ENCODE measurements at places on chromosomes 6 and 20.

DNA sequence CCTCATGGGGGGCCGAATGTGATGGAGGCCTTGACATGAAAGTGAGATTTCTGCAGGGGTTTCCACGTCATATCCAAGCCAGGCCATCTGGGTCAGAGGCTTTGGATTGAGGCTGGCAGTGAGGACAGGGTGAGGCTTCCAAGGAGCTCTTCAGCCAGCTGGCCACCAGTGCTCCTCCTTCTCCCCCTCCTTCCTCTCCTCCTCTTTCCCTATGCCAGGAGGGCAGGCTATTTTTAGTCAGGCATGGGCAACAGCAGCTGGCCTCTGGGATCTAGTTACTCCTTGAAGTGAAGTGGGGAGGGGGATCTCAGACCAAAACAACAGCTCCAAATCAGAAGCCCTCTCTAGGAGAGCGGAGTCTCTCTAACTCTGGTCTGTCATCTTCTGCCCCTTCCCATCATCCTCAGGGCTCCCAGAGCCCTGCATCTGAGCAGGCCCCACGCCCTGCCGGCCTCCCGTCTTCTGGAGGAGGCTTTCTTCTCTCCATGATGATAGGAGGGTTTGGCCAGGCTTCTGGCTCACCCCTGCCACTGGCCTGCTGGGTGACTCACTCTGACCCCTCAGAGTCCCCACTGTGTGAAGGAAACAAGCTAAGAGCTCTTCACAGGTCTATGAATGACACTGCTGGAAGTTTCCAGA is 612 bp downstream of the TNNC2 start:
- no peak for DNase-seq

- DNase-seq, result peak; percentile 66
Observed at GRCh38 chr6:136323431-136324112, 33.9 kb upstream of the BCLAF1 start.

DNA sequence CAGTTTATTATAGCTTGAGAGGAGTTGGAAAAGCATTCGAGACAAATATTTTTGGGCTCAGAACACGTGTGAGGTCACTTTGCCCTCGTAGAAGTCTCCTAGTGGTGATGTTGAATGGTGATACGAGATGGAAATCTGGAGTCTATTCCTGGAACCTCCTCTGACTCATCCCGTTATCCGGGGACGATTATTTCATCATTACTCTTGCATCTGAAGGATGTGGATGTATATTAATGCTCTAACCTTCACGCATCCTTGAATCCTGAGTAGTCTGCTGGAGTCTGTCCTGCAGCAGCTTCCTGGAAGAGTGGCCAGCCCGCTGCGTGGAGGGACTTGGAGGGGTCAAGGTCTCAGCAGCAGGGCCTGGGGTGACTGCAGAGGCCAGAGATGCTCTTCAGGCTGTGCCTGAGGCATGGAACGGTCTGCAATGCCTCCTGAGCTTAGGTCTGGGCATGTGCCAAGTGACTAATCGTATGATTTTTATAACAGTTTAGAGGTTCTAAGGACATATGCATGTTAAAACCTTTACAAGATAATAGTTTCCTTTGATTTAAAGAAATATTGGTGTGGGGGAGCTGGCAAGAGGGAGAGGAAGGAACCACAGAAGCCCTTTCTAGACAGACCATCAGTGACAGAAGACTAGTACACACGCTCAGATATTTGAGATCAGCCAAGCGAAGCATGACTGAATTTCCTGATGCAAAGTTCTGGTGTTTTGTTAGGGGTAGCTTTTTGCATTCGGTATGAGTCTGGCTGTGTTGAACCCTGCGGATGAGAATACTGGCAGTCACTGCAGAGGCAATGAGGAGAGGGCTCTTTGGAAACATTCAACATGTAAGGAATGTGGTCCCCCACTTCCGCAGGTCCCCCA is 400.2 kb downstream of the QKI start:
- no peak for DNase-seq

GRCh38 chr6:26270903-26271667 is 93.9 kb upstream of the BTN3A2 start:
- peak; percentile 96 for DNase-seq

GRCh38 chr6:43951063-43951755 is 176.0 kb downstream of the MRPL14 start:
- DNase-seq, result peak; percentile 11

DNA sequence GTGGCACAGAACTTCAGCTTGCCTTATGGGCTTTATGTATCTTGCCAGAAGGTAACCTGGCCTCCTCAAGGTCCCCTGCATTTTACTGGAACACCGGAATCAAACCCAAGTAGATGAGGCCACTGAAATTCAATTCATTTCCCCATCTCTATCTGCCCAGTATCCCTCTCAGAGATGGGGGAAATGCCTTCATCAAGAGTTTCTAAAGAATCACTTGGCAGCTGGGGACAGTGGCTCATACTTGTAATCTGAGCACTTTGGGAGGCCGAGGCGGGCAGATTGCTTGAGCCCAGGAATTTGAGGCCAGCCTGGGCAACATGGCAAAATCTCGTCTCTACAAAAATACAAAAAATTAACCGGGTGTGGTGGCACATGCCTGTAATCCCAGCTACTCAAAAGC is 12.9 kb downstream of the MDGA1 start:
- no peak for DNase-seq

GRCh38 chr20:54129350-54129749 is 44.4 kb downstream of the CYP24A1 start:
- no peak for DNase-seq

DNA sequence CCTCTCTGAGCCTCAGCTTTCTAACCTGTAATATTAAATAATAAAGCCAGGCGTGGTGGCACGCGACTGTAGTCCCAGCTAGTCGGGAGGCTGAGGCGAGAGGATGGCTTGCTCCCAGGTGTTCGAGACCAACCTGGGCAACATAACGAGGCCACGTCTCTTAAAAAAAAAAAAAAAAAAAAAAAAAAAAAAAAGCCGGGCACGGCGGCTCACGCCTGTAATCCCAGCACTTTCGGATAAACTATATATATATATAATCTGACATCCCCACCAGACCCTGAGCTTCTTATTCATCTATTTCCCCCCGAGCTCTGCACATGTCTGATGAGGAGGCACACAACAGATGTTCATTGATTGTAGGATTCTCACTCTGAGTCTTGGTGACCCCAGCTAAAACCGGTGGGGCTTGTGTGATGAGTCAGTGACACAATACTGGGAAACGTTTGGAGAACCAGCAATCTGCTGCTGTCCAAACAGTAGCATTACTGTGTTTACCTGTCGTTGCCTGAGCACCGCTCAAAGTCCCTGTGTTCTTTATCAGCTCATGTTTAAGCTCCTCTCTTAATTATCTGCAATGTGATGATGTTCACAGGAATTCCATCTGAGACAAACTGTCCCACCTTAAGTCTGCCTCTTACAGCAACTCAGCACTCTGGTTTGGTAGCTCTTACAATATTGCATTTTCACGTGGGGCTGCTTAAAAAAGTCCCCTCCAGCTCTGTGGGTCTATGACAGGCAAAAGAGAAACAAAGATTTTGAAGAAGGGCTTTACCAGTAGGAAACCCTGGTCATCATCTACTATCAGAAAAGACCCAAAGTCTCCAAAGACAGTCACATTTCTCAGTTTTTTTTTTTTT is 1.0 kb upstream of the SPATA2 start:
- DNase-seq, result peak; percentile 40

DNA sequence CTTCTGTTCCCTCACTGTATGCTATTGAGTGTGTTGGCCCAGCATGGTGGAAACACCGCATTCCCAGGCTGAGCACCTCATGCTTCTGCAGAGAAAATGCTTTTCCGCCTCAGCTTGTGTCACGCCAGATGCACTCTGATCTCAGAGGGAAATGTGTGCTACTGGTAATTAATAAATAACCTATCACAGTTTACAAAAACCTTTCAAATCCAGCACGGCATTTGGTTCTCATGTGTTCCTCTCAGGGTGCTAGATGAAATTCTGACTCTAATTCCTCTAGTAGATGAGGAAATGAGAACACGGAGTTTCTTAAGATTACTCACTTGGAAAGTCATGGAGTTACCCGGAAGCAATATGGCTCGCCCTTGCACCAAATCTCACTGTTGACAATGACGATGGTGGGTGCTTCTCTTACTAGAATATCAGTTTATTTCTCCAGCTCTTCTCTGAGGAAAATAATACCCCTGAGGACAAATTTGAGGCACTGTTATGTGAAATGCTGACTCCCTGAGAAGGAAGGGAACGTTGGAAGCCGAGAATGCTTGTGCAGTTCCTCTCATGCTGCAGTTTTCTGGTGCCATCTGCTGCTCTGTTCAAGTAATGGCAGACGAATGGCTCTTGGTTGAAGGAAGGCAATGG is 116.6 kb downstream of the RNF144B start:
- DNase-seq, result peak; percentile 88

GRCh38 chr20:58550275-58551059 is 35.3 kb upstream of the APCDD1L start:
- DNase-seq, result peak; percentile 28

DNA sequence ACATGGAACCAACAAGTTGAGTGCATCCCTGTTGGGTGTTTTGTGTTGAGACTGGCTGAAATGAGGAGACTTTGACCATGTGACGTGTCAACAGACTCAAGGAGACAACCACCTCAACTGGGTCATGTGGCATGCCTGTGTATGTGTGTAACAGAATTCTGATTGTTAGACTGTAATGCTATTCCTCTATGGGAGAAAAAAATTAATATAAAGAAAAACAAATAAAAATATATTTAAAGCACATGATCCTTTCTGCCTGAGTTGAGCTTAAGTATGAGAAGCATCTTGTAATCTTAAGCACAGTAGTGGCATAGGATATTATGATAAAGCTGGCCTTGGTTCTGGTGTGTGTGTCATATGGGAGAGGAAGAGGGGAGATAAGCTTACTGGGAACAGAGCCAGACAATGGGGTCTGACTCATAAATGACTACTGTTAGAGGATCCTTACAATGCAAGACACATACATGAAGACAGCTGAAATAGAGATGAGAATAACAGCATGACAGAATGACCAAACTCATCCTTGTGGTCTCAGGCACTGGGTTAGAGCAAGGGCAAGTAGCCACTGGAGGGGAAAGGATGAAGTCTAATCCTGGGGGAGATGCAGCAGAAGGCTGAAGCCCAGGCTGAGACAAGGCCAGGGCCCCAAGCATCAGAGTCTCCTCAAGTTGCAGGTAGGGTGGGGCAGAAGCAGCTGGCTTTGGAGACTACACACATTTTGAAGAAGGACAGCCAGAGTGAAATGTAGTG is 9.2 kb downstream of the TP53INP2 start:
- no peak for DNase-seq

GRCh38 chr6:155493694-155494143 is 38.1 kb upstream of the NOX3 start:
- DNase-seq, result no peak

DNA sequence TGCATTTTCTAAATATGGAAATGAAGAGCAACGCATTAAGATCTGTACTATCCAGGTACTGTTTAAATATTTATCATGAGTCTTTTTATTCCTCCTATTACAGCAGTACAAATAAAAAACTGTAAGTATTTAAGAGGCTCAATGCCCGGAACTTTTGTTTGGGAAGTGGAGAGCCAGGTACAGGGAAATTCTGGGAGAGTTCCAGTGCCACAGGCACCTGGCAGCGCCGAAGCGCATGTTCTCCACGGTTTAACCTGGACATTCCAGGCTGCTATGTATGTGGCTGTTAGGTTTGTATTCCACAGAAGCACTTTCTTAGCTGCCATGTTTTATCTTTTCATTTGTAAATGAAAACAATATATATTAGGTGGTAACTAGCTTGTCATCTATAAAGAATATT is 81.7 kb downstream of the PREP start:
- DNase-seq, result no peak

GRCh38 chr20:53617791-53618489 is 24.3 kb upstream of the ZNF217 start:
- no peak for DNase-seq

DNA sequence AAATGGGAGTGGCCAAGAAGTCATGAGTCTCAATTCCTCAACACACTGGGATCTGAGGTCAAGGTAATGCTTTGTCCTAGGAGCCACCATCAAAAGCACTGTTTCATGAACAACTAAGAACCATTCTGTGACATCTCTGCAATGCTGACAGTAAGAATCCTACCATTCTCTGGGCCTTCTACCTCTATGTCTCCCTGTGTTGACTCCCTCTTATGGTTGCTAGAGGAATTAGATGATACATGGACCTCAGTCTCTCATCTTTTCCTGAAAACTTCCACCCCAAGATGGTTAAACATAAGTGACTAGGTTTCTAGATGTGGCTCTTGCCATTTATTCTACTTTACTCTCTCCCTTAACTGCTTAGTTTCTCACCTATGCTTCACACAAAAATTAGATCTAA is 9.1 kb downstream of the MTRF1L start:
- no peak for DNase-seq

- DNase-seq, result no peak
Observed at GRCh38 chr20:32941155-32941885, 62.9 kb downstream of the SUN5 start.

GRCh38 chr6:45411959-45412358 is 34.2 kb upstream of the SUPT3H start:
- no peak for DNase-seq

DNA sequence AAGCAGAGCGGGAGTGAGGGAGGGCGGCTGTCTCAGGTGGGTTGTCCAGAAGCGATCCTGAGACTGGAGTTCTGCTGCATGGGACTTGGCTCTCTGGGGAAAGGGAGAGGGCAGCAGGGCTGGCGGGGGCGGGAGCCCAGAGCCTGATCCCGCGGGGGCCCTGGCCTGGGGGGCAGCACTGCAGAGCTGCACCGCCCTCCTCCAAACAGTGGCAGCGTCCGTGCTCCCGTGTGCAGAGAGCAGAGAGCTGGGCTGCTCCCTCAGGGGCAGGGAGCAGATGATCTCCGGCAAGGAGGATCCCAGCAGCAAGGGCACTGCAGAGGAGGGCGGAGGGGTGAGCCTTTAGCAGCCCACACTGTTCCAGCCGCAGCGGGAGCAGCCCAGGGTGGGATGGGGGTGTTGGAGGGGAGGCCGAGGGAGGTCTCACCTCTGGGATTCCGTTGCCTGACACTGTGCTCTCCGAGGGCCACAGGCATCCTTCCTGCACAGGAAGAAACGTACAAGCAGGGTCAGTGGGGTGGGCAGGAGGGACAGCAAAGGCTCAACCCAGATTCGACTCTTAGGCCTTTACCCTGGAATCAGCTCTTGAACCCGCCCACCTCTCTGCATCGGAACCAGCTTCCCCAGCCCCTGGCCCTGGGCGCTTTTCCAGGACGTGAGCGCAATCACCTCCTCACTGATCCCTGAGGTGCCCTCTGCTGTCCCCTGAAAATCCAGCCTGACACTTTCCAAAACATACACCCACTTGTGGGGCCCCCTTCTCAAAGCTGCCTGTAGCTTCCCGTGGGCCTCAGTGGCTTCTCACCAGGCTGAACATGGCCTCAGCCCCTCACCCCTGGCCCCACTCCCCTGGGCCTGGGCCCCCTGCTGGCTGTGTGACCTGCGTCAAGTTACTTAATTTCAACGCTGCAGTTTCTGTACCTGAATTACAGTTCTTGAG is 32.6 kb upstream of the ZBP1 start:
- no peak for DNase-seq

DNA sequence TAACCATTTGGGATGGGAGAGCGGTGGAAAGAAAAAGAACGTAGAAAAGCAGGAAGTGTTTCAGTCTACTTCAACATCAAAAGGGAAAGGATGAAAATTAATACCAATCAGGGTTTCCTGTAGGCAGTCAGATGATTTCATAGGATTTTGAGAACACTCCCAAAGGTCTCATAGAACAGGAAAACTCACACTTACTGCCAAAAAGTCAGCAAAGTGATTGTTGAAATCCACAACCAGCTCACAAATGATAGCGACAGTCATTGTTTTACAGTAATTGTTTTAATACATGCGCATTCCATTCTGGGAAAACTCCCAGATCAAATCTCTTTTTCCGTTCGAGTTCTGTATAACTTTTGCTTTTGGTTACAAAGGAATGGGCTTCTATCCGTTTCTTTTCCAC is 5.3 kb upstream of the CNKSR3 start:
- DNase-seq, result no peak

All from brain (organoid and tissue), 16 donors.